Muscle of leg (tissue), 16 donors: ENCODE measurements at places on chromosomes 5 and 9. TPM values are rescaled to one million over a fixed set of nuclear protein-coding genes. Genes with fewer than 3 reads are reported as not detected.

The PDZD2 gene
- polyA plus RNA-seq = 5.7 TPM

The PRELID1 gene
- 75.0 TPM for polyA plus RNA-seq

DNA sequence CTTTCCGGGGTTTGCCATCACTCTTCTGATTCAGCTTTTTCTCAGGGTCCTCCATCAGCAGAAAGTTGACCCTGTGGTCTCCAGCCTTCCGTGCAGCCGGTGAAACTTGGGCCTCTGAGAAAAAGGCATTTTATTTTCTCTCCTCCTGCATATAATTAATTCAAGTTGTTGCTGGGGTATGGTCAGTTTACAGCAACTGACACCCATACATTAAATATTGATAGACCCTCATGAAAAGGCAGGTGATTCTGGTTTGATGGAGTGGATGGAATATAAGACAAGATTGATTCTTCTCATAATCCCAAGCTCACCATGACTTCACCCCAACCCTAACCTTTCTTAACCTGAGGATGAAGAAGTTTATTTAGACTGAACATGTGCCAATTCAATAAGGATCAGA, at the start of gene GRXCR2:
GRXCR2 (minus strand) TSS at position 101 of the 400 bp plus-strand sequence; CDS start at position 55, 46 bp downstream.
- DNase-seq = no peak

- DNase-seq = no peak
Observed at GRCh38 chr9:96279932-96280331, 22.0 kb downstream of the HSD17B3 start.
